ENCODE measurements at places on chromosomes 11 and 22.

GRCh38 chr11:65290448-65291165 lies 24.1 kb upstream of the CDC42EP2 start:
- no peak for DNase-seq

GRCh38 chr11:43358279-43358800 lies 380 bp upstream of the TTC17 start:
- DNase-seq, result no peak

DNA sequence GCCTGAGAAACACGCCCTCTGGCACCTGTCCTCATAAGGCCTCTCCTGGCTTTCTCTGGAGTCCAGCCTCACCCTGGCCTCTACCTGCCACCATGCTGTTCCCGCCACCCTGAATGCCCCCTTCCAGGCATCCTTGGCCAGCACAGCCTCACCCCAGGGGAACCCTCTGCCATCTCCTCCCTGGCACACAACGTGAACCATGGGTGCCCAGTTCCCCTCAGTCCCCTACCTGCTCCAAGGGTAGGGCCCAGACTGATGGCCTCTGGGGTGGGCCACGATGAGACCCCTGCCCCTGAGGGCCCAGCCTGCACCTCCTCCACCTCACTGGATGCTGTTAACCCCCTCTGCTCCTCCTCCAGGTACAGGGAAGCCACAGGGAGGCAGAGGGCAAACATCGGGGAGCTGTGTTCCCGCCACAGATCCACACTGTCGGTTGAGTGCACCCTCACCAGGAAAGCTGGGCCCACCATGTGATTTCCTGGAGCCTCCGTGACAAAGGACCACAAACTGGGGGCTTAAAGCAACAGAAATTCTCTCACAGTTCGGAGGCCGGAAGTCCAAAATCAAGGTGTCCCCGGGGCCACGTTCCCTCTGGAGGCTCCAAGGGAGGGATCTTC lies 169.6 kb downstream of the BRD1 start:
- no peak for DNase-seq

- peak; percentile 4 for DNase-seq
Measured at GRCh38 chr22:24112188-24112587, 69.1 kb upstream of the SUSD2 start.

- DNase-seq, result peak; percentile 8
Measured at GRCh38 chr22:22422629-22423112, 85.9 kb downstream of the ZNF280B start.

DNA sequence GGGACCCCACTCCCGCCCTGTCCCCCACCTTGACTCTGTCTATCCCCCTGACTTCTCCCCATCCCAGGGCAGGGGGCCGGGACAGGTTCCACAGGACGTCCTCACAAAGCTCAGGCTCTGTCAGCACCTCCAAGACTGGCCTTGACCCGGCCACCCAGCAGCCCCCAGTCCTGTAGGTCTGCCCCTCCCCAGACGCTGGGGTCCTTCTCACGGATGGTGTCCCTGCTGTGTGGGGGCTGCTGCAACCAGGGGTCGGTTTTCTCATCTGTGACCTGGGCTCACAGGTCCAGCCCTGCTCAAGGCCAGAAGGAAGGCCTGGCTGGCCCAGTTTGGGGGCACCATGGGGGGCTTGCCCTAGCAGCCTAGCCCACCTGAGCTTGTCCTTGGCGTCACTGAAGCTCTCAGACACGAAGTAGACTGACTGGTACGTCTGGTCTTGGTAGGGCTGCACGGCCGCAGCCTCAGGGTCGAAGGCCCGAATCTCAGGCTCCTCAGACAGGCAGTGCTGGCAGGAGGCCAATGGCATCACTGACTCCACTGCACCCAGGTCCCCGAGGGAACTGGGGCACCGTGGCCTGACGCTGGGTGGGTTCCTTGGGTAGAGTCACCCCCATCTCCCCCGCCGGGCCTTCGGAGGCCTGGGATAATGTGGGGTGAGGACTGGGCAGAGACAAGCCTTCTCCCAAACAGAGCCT lies 4.0 kb upstream of the INS start:
- DNase-seq, result no peak

DNA sequence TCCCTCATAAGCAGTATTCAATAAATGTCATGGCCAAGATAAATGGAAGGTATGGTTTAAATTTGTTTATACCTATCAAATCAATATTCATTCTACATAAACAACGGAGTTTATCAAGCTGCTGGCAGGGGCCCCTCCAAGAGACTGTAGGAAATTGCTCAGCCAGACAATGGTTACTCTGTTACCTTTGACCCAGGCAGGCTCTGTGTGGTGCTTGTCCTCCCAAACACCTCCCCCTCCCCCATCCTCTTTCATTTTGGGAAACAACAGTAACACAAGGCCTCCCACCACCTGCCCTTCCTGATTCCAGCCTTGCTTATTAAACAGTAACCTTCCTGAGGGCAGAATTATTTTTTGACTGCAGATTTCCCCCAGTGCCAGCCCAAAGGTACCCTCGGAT lies 10.5 kb upstream of the ZBTB16 start:
- DNase-seq, result no peak

DNA sequence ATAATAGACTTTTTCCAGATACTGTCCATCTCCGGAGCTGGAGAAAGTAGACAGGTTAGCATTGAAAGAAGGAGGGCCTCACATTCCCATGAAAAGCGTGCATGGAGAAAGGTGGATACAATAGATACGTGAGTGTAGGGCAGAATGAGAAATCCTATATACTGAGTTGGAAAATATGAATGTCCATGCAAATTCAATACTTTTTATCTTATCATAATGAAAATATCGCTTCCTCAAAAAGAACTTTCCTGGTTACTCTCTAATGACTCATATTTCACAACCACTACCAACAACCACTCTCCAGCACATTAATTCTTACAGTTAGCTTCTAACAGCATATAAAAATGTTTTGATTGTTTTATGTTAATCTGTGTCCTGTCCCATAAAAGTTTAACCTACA lies 22.0 kb upstream of the MS4A6A start:
- no peak for DNase-seq

GRCh38 chr11:74822170-74822569 lies 73.5 kb downstream of the RNF169 start:
- DNase-seq, result no peak

DNA sequence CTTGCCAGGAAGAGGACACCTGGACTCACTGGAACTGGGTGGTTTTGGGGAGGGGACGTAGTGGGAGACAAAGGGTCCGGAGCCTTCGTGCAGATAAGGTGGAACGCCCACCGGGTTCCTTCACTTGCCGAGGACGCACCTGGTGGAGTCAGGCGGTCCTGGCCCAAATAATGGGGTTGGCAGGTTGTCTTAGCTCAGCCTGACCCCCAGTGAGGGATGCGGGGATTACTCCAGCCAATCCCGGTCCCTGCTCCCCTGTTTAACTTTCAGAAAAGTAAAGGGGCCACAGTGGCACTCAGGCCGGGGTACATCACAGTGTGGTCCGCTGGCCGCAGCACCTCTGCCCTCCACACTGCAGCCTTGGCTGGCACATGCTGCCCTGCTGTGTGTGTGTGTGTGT lies 18.0 kb downstream of the A4GALT start:
- no peak for DNase-seq

- no peak for DNase-seq
Measured at GRCh38 chr11:44285756-44286155, 24.2 kb downstream of the ALX4 start.

- DNase-seq, result no peak
Measured at GRCh38 chr11:48184452-48184851, 32.2 kb upstream of the OR4B1 start.

DNA sequence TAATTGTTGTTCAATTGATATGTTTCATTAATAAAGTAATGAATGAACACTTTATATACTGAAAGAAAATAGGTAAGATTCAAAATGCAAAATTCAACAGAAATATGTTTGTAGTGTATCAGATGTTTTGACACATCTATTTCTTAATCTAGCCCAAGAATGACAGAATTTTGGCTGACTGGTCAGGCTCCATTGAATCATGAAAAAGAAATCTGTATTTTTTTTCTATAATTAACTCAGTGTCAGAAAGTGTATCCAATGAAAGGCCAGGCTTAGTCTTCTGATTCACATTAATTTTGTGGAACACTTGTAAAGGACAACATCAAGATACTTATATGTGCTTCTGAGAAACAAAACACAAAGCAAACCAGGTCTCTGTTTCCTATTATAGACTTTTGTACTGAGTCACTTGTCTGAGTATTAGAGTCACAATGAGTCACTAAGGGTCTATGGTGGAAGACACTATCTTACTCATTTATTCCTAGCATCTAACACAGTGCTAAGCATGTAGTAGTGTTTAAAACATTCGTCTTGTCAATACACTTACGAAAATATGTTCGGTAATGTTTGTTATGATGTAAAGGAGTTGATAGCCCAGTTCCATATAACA lies 297.7 kb upstream of the CCDC90B start:
- DNase-seq, result peak; percentile 17

GRCh38 chr22:25626624-25626990 lies 62.1 kb downstream of the GRK3 start:
- no peak for DNase-seq

- no peak for DNase-seq
Measured at GRCh38 chr11:15913261-15913660, 443.1 kb downstream of the SOX6 start.

- no peak for DNase-seq
Measured at GRCh38 chr22:30859714-30860095, 108.9 kb downstream of the MORC2 start.

DNA sequence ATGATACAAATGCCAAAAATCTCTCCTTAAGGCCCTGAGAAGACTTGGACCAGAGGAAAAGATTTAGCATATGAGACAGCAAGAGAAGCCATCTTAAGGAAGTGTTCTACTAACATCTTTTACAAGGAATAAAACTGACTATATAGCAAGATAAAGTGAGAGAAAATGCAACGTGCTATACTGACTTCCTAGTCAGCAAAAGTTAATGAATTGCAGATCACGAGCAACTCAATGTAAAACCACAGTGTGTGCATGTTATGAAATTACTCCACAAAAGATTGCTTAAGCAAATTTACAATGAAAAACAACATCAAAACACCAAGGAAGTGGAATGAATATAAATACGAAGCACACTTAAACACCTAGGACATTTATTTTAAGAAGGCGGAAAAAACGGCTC lies 187.5 kb downstream of the CADM1 start:
- DNase-seq, result no peak

DNA sequence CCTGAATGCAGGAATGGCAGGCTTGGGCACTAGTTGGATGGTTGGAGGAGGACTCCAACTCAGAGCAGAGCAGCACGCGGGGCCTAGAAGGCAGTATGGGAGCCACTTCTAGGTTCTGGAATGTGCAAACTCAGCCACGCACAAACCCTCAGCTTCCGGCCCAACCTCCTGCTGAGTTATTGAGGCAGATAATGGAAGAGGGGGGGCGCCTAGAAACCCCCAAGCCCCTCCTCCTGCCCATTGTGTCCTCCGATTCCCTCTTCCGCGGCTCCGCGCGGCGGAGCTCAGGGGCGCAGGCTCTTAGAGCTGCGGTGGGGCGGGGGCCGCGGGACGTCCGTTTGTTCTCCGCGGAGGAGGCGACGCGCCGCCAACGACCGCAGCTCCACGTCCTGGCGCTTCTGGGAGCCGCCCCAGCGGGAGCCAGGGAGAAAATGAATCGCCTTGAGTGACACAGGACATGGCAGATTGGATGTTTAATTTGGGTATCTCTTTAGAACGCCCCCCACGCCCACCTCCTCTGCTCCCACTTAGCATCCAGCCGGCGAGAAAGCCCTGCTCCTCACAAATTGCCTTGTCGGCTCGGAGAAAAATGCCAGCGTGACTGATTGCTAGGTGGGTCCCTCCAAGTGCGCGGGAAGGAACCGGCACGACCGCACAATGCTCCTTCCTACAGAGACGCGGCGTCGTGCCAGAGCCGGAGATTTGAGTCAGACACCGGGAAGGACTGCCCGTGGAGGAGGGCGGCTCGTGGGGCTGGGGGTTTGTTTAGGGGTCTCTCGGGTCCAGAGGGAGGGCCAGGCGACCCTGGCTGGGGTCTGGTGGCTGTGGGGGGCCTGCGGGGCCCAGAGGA lies 144.6 kb downstream of the NECTIN1 start:
- peak; percentile 62 for DNase-seq

DNA sequence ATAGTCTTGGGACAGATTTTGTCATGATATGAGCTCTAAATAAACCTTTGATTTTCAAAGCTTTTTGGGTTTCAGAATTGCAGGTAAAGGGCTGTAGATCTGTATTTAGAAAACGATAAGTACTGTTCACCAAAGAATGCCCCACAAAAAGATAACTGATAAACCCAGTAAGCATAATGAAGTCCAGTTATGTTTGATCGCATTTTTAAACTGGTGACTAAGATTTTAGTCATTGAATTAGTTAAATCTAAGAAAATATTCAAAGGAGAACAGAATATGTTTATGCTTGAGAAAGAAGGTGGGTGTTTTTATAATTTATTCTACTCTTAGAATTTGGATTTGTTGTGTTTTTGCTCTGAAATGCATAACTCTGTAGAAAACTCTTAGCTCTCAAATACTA lies 11.6 kb downstream of the DEPDC7 start:
- no peak for DNase-seq
